ENCODE measurements at places on chromosomes 2 and 18. TPM values are rescaled to one million over a fixed set of nuclear protein-coding genes. Genes with fewer than 3 reads are reported as not detected.

The MYCN gene
- not detected for total RNA-seq

The CNGA3 gene
- 0.17 TPM for total RNA-seq

The FOXI3 gene
- total RNA-seq = not detected

The HEATR5B gene
- 18.7 TPM for total RNA-seq

The TNP1 gene
- total RNA-seq = not detected

The IL1RL2 gene
- total RNA-seq = 2.3 TPM

The THADA gene
- 34.9 TPM for total RNA-seq

The CHRND gene
- total RNA-seq = not detected

The STEAP3 gene
- total RNA-seq = 25.6 TPM

The GPR45 gene
- not detected for total RNA-seq

The CCDC141 gene
- 0.29 TPM for total RNA-seq

The RGPD3 gene
- total RNA-seq = 0.29 TPM

The GCC2 gene
- total RNA-seq = 24.3 TPM

The TBC1D8 gene
- total RNA-seq = 12.8 TPM

The GPR55 gene
- not detected for total RNA-seq

The UGT1A1 gene
- total RNA-seq = not detected

The RND3 gene
- total RNA-seq = 413 TPM

Measured in smooth muscle cell of trachea (primary cell).